Stimulated activated naive B cell treated with anti-CD40 and anti-IgM and Interleukin-4, amounts not matched to agents 10 μg/mL and 1 μg/mL and 100 μg/mL, for 72 hours (primary cell): ENCODE measurements at places on chromosomes 13 and 19.

GRCh38 chr13:76503291-76503690 is 382.9 kb downstream of the KCTD12 start:
- no peak for DNase-seq

GRCh38 chr13:40273253-40274025 is 393.0 kb downstream of the FOXO1 start:
- no peak for DNase-seq

- DNase-seq, result no peak
Observed at GRCh38 chr19:42018503-42019193, 24.6 kb upstream of the ATP1A3 start.

DNA sequence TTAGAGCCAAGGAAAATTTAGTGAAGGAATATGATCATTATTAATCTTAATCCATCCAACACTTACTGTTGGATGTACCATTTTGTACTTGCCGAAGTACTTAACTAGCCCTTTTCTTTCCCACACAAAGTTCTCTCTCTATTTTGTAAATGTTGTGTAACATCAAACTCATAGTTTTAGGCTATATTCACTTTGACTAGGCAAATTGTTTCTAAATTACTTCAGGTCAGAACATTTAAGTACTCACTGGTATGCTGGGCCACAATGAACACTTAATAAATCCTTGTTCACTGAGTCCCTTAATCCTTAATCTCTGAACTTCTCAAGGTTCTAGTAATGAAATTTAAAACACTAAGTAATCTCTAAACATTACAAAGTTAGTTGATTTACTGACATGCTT is 49.3 kb upstream of the EEF1AKMT1 start:
- DNase-seq, result no peak

- DNase-seq, result no peak
Observed at GRCh38 chr13:100341327-100341726, 247.3 kb downstream of the GGACT start.

DNA sequence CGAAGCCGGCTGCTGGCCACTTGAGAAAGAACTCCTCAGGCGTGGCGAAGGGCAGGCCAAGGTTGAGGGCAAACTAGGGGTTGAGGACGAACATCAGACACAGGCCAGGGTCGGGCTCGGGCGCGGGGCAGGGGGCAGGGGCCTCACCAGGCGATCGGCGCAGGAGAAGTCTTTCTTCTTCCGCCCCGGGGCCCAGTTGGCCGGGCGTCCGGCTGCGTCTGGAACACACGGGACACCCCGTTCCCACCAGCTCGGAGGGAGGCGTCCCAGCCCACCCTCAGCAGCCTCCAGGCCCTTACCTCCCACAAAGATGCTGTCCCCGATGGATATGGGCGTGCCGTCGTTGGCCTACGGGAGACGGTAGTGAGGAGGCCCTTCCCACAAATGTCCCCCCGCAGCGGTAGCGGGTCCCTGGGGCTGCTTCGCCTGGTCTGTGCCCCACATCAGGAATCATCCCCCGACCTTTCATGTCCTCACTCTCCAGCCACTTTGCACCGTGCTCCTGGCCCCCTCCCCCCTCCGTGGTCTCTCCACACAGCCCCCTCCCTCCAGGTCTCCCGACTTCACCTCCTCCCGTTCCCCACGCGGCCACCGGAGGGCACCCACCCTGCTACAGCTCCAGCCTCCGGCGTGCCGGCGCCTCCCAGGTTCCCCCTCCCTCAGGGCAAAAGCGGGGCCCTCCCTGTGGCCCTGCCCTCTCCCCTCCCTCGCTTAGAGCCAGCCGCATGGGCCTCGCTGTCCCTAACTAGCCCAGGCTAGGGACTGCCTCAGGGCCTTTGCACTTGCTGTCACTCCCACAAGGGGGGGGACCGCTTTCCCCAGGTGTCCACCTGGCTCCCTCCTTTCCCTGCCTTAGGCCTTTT is 4.8 kb downstream of the PNKP start:
- no peak for DNase-seq

DNA sequence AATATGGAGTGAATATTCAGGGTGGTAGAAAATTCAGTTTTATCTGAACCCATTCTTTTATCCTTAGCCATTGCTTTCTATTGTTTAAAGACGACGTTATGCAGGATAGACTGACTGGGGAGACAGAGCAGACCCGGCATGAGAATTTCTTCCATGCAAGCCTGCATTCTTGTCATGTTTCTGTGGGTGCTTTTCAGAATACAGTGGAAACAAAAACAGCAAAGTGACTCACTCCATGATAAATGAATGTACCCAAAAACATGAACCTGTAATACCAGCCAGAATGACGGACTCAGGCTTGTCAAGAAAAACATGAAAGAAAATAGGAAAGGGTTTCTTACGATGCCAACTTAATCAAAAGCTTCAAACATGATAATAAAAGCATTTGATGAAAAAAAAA is 924.0 kb downstream of the EFNB2 start:
- no peak for DNase-seq

DNA sequence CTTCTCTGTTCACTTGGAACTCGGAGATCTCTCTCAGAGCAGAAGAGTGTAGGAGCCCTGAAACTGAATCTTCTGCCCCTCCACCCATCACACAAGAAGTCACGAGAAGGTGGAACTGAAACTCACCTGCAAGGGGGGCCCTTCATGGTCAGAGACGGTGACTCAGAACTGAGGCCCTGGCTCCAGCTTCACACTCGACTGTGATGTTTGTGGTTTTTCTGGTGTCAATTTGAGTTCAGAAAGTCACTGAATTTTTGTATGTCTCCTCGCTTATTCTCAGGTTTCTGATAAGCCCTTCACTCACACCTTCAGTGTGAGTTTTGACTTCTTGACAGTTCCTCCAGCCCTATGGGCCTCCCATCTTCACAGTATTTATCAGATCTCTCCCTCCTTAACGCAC is 23.1 kb downstream of the SIGLEC5 start:
- DNase-seq, result peak; percentile 87

DNA sequence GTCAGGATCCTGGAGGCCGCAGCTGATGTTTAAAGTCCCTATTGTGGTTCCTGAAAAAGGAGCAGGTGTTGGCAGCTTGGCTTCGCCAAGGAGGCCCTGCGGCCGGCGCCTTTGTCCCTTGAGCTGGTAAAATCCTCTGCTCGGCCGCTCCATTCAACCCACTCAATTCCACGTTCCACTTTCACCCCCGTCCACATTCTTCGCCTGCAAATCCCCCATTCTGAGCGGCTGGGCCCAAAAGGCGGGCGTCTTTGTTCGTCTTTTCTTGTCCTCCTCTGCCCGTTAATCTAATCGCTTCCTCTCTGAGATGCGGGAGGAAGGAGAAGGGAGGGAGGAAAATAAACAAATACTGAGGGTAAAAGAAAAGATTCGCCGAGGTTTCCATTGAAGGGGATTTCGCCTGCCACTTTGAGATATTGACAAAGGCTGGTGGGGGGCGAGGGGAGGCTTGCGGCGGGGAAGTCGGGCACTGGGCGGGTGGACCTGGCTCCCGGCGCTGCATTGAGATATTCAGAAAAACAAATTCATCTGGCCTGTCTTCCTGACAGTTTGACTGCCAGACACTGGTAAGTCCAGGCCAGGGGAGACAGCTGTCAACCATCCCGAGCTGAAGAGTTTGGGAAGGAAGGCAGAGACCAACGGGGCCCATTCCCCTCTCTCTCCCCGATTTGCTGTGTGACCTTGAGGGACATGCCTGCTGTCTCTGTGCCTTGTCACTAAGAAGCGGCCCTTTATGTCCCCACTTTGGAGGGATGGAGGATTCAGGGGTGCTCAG is 37.6 kb downstream of the ZNRF4 start:
- DNase-seq, result no peak

DNA sequence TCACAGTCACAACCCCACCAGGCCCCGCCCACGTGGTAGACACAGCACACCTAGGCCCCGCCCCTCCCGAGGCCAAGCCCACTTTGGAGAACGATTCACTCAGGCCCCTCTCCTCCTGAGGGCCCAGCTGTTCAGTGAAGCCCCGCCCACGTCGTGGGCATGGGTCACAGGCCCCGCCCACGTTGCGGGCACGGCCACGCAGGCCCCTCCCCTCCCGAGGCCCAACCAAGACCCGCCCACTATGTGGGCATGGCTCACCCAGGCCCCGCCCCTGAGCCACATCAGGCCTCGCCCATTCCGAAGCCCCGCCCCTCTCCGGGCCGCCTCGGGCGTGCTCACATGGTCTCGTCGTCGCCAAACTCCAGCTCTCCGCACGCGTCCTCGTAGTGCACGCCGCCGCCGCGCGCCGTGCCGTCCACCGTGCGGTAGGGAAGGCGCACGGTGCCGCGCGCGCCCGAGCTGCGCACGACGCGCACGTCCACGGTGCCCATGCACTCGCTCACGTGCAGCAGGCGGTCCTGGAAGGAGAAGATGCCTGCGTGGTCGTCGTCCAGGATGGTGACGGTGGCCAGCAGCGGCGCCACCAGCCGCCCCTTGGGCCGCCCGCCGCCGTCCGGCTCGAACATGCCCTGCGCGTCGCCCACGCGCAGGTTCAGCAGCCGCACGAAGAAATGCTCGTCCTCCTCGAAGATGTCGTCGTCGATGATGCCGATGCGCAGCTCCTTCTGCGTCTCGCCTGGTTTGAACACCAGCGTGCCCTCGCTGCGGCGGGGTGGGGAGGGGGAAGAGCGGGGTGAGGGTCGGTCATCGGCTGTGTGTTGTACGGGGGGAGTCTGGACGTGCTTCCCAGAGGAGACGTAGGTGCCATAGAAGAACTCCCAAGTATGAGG is 24.0 kb downstream of the SLC8A2 start:
- peak; percentile 37 for DNase-seq

DNA sequence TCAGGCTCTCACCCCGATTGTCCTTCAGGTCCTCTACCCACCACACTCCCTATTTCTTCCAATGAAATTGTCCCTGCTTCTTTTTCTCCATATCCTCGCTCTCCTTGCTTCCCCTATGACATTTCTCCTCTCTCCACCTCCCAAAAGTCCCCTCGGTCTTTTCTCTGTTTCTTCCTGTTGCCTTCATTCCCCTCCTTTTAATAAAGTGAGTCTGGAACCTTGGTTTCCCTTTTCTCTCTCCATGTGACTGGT is 676 bp upstream of the ZNF574 start:
- no peak for DNase-seq

DNA sequence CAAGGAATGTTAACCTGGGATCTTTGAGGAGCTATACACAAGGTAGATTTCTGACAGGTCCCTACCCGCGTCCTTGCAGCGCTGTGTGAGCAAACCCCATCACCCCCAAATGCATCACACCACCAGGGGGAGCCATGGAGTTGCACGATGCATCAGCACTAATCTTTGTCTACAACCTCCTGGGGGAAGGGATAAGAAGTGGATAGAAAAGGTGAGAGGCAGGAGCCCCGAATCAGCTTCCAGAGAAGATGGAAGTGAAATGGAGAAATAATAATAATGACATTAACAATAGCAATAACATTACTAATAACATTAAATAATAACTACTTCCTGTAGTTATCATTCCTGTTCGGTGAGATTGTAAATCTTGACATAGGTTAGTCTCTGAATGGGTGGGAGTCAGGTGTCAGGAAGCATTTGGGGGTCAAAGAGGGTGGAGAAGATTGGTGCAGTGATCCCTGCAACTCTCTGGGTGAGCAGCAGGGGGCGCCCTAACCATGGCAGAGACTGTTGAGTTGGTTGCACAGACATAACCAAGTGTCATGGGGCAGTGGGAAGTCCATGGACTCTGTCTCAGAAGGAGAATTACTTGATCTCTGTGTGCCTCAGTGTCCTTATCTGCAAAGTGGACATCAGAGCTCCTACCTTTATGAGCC is 16.5 kb downstream of the SIGLEC7 start:
- peak; percentile 33 for DNase-seq

GRCh38 chr19:45507872-45508416 is 665 bp downstream of the VASP start:
- no peak for DNase-seq

- no peak for DNase-seq
Observed at GRCh38 chr19:4057931-4058692, 8.6 kb downstream of the ZBTB7A start.

GRCh38 chr13:85816413-85816812 is 17.2 kb upstream of the SLITRK6 start:
- DNase-seq, result no peak

- DNase-seq, result no peak
Observed at GRCh38 chr19:44891016-44891882, at the start of gene TOMM40. TSS of gene TOMM40 (plus strand) at chr19:44891254. CDS start at chr19:44891416, 162 bp downstream.

DNA sequence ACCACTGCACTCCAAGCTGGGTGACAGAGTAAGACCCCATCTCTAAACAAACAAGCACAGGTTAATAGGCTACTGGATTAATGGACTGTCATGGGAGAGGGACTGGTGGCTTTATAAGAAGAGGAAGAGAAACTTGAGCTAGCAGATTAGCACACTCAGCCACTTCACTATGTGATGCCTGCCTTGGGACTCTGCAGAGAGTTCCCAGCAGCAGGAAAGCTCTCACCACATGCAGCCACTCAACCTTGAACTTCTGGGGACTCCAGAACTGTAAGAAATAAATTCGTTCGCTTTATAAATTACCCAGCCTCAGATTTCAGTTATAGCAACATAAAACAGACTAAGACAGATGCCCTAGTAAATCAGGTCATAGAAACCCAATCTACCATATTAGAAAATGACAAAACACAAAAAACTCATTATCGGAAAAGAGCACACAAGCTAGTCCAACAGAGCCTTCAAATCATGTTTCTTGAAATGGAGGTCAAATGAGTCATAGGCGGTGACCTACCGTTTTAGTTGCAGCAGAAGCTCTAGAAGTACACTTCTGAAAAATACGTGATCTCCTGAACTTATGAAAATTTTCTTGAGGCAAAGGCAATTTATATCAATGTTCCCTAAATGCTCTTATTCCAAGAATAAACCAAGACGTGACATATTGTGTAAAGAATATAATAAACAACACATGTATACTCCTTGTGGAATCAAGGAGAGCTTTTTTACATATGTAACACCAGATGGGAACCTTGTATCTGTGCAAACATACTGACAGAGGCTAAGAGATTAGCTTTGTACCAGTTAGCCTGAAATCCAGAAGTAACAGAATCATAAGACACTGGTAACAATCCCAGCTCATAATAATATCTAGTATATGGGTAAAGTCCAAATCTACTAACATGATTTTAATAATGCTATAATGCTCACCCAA is 340.9 kb upstream of the SGCG start:
- DNase-seq, result no peak

GRCh38 chr13:110455941-110456340 is 105.6 kb downstream of the RAB20 start:
- DNase-seq, result peak; percentile 70

GRCh38 chr19:40219721-40220276 is 1.6 kb upstream of the TTC9B start:
- no peak for DNase-seq

DNA sequence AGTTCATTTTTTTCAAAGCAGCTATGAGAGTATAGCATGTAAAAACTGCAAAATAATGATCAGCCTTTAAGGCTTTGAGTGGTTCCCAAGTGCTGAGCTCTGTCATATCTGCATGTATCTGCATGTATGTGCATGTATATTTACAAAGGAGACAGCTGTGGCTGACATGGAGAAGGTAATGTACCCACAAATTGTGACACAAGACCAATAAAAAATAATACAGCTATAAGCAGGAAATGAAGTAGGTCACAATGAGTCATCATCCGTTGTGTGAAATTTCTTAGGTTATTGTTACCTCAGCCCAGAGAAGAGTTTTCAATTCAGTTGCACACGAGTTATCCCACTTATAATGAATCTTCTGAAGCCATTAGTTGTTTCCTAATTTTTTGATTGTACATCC is 60.9 kb upstream of the MED4 start:
- no peak for DNase-seq

- peak; percentile 54 for DNase-seq
Observed at GRCh38 chr13:106570299-106570852, 2.4 kb upstream of the ARGLU1 start.

- DNase-seq, result no peak
Observed at GRCh38 chr13:100130092-100130491, 41.2 kb downstream of the PCCA start.
